ENCODE measurements at places on chromosomes 16 and 17. TPM values are rescaled to one million over a fixed set of nuclear protein-coding genes. Genes with fewer than 3 reads are reported as not detected.

Gene TANC2
- total RNA-seq = 10.1 TPM

Gene CORO1A
- 1,809 TPM for total RNA-seq

Gene EXOC7
- total RNA-seq = 140 TPM

Gene SYNGR3
- 1.3 TPM for total RNA-seq

Gene SLC13A2
- not detected for total RNA-seq

DNA sequence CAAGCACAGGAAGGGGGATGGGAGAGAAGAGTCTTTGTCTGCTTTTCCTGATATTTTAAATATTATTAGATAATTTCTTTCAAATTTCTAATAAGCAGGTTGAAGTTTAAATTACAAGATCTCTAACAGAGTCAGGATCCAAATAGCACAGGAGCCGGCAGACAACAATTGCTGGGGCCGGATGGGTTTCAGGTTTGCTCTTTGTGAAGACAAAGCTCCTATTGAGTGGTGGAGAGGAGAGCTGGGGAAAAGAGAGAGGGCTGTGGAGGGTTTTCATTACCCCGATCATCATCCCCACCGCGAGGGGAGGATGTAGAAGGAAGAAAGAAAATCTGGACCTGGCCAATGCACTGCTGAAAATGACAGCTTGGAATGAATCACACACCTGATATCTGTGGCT, 197.3 kb downstream of the SOX9 start:
- no peaks in the 10 kb centered on the region for H3K4me1 ChIP-seq
- no peaks in the 10 kb centered on the region for H3K27me3 ChIP-seq
- H3K4me3 ChIP-seq = no peak overlapping the region
- H3K27ac ChIP-seq = no peak overlapping the region
- no peaks in the 10 kb centered on the region for H3K36me3 ChIP-seq

DNA sequence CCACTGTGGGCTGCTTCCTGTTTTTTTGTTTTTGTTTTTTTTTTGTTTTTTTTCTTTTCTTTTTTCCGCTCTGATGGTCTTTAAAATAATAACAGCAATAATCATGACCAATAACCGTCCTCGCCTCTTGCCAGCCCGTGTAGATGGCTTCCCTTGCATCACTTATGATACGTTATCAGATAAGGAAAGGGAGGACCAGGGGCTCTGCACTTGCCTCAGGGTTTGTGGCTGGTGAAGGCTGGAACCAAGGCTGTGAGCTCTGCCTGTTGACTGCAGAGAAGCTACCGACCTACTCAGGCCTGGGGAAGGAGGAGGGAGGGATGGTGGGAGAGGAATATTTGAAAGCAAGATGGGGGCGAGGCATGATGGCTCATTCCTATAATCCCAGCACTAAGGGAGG, 114.0 kb upstream of the SDK2 start:
- peaks cover 6% of the 10 kb centered on the region for H3K4me1 ChIP-seq
- H3K27me3 ChIP-seq = peaks cover 4% of the 10 kb centered on the region
- no peak for DNase-seq

DNA sequence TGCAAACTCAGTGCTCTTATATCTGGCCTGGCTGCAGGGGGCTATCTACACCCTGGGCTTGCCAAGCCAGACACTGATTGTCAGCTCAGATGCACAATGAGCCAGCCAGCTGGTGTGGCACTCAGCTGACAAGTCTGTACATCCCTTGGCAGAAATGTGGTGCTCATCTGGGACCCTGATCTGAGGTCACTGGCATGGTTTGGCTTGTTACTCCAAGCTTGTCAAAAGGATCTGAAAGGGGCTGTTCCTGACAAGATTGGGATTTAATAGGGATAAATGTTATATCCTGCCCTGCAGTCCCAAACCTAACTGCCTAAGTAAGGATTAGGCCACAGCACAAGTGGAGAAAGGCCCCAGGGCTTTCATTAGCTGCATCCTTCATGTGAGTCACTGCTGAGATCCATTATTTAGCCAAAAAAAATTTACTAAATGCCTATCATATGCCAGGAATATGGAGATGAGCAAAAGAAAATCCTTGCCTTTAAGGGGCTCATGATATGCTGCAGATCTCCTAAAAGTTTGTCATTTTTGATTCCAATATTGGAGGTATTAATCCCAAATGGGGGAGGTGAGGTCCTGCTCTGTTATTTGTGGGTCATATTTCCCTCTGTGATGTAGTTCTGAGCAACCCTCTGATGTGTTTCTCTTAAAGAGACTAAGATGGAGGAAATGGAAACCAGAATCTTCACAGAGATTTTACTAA, 6.3 kb downstream of the SLC6A2 start:
- peaks cover 5% of the 10 kb centered on the region for H3K27me3 ChIP-seq
- H3K4me1 ChIP-seq = no peaks in the 10 kb centered on the region
- no peak overlapping the region for H3K4me3 ChIP-seq
- no peaks in the 10 kb centered on the region for H3K36me3 ChIP-seq

DNA sequence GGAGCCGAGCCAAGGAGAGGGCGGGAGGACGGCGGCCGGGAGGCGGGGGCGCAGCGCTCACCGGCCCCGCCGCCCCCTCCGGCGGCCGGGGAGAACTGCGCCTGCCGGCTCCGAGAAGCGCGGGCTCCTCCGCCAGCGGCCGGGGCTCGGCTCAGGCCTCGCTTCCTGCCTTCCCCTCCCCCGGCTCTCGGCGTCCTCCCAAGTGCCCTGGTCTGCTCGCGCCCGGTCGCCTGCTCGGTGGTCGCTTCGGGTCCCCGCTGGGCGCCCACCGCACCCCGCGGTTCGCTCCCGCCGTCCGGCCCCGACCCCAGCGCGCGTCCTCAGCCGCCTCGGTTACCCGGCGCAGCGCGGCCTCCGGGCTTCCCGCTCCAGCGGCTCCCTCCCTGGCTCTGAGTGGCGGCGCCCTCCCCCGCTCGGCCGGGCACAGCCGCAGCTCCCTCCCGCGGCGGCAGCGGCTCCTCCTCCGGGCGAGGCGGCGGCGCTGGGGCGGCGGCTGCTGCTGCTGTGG, 313 bp downstream of the UBTF start:
- H3K36me3 ChIP-seq = peaks cover 51% of the 10 kb centered on the region
- H3K4me1 ChIP-seq = peaks cover 40% of the 10 kb centered on the region
- H3K4me3 ChIP-seq = peak overlapping the region; percentile 43
- H3K27me3 ChIP-seq = no peaks in the 10 kb centered on the region
- peak overlapping the region; percentile 41 for H3K27ac ChIP-seq

GRCh38 chr17:72373910-72374741, 253.3 kb downstream of the SOX9 start:
- no peaks in the 10 kb centered on the region for H3K4me1 ChIP-seq
- no peak overlapping the region for H3K27ac ChIP-seq
- no peaks in the 10 kb centered on the region for H3K27me3 ChIP-seq
- no peak overlapping the region for H3K4me3 ChIP-seq
- DNase-seq = no peak

DNA sequence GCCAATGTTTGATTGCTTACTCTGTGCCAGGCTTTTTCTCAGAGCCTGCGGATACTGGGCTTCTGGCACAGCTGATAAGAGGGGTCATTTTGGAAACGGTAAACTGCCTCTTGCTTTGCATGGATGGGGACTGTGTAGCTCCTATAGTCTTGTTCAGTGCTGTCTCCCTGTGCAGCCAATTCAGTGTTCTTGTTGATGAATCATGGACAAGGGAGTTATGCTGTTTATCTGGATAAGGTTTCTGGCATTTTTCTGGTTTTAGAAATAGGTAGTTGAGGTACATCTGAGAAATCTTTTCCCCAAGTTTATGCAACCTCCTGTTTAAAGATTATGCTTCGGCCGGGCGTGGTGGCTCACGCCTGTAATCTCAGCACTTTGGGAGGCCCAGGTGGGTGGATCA, 16.7 kb upstream of the TANGO6 start:
- no peak for DNase-seq
- H3K27ac ChIP-seq = no peak overlapping the region
- H3K4me1 ChIP-seq = no peaks in the 10 kb centered on the region
- H3K27me3 ChIP-seq = peaks cover 1% of the 10 kb centered on the region

GRCh38 chr17:78342449-78343186, 17.3 kb downstream of the SOCS3 start:
- peaks cover 63% of the 10 kb centered on the region for H3K4me1 ChIP-seq
- no peaks in the 10 kb centered on the region for H3K36me3 ChIP-seq
- peak overlapping the region; percentile 62 for H3K4me3 ChIP-seq
- no peak for DNase-seq
- H3K27ac ChIP-seq = peak overlapping the region; percentile 91
- no peaks in the 10 kb centered on the region for H3K27me3 ChIP-seq

DNA sequence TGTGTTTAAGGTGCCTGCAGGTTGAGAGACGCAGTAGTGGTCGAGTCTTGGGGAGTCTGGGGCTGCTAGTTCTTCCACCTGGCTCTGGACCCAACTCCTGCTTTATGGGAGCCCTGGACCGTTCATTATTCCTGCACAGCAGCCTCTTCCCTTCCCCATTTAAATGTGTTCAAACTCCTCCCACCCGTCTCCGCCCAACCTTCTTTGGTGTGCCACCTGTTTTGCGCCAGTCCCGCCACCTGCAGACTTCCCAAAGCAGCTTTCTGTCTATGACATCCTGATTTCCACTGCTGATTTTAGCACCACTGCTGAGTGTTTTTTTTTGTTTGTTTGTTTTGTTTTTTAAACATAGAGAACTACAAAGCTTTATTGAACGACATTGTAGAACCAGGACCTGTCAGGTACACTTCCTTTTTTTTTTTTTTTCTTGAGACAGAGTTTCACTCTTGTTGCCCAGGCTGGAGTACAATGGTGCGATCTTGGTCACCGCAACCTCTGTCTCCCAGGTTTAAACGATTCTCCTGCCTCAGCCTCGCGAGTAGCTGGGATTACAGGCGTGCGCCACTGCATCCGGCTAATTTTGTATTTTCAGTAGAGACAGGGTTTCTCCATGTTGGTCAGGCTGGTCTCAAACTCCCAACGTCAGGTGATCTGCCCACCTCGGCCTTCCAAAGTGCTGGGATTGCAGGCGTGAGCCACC, 12.8 kb downstream of the ADORA2B start:
- DNase-seq = no peak
- H3K27ac ChIP-seq = no peak overlapping the region
- H3K27me3 ChIP-seq = peaks cover 35% of the 10 kb centered on the region

DNA sequence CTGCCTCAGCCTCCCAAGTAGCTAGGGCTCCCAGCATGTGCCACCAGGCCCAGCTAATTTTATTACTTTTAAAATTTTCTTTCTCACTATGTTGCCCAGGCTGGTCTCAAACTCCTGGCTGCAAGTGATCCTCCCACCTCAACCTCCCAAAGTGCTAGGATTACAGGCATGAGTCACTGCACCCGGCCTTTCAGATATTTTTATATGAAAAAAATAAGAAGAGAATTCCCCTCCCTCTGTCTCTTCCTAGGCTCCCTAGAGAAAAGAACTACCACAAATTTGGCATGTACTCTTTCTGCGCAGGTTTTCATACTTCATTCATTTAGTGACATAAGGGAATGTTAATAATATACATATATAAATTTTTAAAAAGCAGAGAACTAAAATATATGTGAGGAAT, 21.7 kb upstream of the SMURF2 start:
- H3K27me3 ChIP-seq = no peaks in the 10 kb centered on the region
- no peak for DNase-seq
- H3K4me3 ChIP-seq = no peak overlapping the region
- H3K27ac ChIP-seq = no peak overlapping the region
- no peaks in the 10 kb centered on the region for H3K36me3 ChIP-seq

- H3K4me1 ChIP-seq = peaks cover 3% of the 10 kb centered on the region
- no peak for DNase-seq
- no peak overlapping the region for H3K4me3 ChIP-seq
- H3K27ac ChIP-seq = no peak overlapping the region
- no peaks in the 10 kb centered on the region for H3K27me3 ChIP-seq
Measured at GRCh38 chr16:53156516-53156915, 101.7 kb downstream of the CHD9 start.

DNA sequence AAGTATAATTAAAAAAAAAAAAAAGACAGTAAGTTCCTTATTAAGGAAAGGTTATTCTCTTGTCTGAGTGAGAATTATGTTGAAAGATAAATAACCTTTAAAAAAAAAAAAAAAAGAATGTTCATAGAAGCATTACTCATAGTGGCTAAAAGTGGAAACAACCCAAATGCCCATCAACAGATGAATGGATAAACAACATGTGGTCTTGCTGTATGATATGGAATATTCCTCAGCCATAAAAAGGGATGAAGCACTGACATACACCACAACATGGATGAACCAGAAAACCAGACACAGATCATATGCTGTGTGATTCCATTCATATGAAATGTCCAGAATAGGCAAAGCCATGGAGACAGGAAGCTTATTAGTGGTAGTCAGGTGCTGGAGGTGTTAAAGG, 9.2 kb upstream of the CCNF start:
- H3K27me3 ChIP-seq = peaks cover 3% of the 10 kb centered on the region
- no peak overlapping the region for H3K4me3 ChIP-seq
- no peaks in the 10 kb centered on the region for H3K36me3 ChIP-seq
- H3K4me1 ChIP-seq = peaks cover 14% of the 10 kb centered on the region

DNA sequence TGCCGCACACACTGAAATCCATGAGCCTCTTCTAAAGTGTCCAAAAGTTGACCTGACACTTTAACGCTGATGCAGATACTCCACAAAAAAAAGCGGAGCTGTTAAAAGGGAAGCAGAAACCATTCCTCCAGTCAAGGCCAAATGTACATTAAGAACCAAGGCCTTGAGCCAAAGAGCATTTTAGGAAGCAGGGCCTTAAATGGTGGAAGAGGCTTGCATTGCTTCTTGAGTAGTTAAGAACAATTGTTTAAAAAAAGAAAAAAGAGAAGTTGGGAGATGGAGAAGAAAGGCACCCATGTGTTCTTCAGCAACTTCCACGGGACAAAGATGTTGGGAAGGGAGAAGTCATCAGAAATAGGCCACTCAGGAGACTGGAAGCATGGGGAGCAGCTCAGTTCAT, 6.3 kb downstream of the ZFHX3 start:
- no peaks in the 10 kb centered on the region for H3K36me3 ChIP-seq
- peaks cover 8% of the 10 kb centered on the region for H3K4me1 ChIP-seq
- no peak overlapping the region for H3K27ac ChIP-seq
- no peak overlapping the region for H3K4me3 ChIP-seq
- no peak for DNase-seq
- peaks cover 52% of the 10 kb centered on the region for H3K27me3 ChIP-seq

GRCh38 chr17:81509207-81509971, 3.2 kb downstream of the ACTG1 start:
- H3K27me3 ChIP-seq = peaks cover 6% of the 10 kb centered on the region
- peak overlapping the region; percentile 83 for H3K27ac ChIP-seq
- peak; percentile 46 for DNase-seq
- H3K4me3 ChIP-seq = peak overlapping the region; percentile 84
- peaks cover 22% of the 10 kb centered on the region for H3K4me1 ChIP-seq

DNA sequence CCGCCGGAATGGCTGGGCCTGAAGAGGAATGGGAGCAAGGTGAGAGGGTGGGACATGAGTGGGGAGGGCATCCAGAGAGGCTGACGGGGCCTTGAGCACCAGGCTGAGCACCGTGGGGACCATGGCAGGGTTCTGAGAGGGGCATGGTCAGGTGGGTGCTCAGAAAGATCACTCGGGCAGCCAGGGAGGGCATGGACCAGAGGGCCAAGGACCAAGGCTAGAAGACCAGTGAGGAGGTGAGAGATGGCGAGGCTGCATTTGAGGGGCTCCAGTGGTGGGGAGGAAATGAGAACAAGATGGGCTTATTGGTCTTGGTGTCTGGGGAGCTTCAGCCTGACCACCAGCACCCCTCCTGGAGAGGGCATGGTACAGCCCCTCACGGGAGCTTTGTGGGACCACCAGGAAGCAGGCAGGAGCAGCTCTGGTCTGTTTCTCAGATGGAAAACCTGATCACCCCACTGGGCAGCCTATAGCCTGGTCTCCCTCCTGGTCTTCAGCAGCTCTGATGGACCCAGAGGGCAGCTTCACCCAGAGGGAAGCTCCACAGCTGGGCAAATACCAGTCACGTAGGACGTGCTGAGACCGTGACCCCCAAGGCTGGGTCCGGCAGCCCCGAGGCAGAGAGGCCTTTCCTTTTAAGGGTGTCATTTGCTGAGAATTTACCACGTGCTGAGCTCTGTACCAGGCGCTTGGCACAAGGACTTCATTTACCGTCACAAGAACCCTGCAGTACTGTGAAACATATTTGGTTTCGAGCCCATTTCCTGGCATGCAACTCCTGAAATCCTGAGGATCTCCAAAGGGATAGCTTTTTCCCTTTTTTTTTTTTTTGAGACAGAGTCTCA, 11.4 kb upstream of the NCBP3 start:
- H3K27ac ChIP-seq = no peak overlapping the region
- no peaks in the 10 kb centered on the region for H3K36me3 ChIP-seq
- no peak overlapping the region for H3K4me3 ChIP-seq
